Activated CD8-positive, alpha-beta T cell treated with anti-CD3 and anti-CD28 coated beads, Interleukin-2, amount 10 ng/mL, durations not matched to agents 7 days and 5 days (primary cell): ENCODE measurements at places on chromosomes 11 and 22. TPM values are rescaled to one million over a fixed set of nuclear protein-coding genes. Genes with fewer than 3 reads are reported as not detected.

DNA sequence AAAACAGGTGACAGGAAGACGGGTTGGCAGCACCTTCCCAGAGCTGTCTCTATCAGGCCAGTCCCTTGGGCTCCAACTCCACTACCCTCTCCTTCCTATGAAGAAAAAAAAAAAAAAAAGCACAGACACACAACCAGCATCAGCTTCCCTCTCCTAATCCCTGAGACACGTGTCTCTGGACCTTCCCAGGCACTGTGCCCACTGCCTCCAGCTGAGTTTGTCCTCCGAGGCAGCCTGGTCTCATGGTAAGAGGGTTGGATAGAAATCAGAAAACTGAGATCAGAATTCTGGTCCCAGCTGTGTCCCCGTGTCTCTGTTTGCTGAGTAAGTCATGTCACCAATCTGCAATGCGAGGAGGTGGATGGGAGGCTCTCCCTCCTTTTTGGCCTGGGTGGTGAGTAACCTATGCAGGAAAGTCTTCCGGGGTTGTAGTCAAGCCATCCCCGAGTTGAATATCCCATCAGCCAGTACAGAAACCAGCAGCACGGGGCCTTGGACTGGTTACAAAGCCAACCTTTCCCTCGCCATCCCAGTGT is 193.7 kb upstream of the TBCEL start:
- no peaks in the 10 kb centered on the region for H3K4me1 ChIP-seq
- no peaks in the 10 kb centered on the region for H3K36me3 ChIP-seq
- DNase-seq: no peak

DNA sequence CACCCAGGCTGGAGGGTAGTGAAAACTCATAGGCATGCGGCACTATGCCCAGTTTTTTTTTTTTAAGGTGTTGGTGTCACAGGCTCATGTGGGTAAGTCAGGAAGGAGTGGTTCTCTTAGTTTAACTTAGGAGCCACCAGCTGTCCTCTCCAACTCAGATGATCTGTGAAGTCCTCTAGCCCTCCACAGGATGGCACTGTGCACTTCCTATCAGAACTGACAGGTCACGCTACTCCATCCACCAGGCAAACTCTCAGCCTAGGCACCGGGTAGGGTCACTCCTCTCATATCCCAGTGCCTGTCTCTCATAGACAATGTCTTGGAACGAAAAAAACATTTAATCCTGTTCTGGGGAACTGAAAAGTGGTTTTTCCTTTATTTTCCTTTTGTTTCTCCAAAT is 16.5 kb downstream of the NAP1L4 start:
- DNase-seq: peak; percentile 70
- H3K36me3 ChIP-seq: peaks cover 76% of the 10 kb centered on the region
- H3K4me3 ChIP-seq: no peak overlapping the region
- H3K27me3 ChIP-seq: no peaks in the 10 kb centered on the region
- H3K4me1 ChIP-seq: peaks cover 36% of the 10 kb centered on the region
- H3K27ac ChIP-seq: peak overlapping the region; percentile 43

RIMBP3C gene
- total RNA-seq: 0.08 TPM

DNA sequence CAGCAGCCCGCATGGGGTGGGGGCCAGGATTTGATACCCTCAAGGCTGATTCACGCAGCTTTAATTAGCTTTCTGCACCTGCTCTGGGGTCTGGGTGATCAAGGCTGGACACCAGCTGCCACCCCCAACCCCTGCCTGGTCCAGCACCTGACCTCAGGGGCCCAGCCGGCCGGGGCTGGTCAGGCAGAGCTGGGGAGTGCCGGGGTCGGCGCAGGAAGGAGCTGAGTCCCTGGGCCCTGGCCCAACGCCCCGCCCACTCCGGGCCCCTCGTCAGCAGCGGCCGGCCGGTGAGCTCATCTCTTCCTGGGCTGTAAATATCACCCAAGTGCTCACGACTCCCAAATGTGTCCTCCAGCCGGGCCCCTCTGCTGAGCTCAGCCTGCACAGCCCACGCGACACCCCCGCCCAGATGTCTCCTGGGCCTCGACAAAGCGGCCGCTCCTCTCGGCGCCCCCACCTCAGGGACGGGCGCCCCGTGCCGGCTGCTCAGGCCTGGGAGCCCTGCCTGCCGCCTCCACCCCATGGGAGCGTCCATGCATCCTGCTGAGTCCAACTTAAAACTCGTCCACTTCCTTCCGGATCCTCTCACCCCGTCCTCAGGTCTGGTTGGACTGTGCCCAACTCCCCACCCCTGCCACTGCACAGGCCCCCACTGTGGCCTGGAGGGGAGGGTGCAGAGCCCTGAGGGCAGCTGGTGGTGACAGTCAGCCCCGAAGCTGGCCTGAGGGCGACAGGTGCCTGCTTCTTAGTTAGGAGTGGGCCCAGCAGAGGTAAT is 29.0 kb downstream of the RTN4R start:
- no peaks in the 10 kb centered on the region for H3K27me3 ChIP-seq
- peak; percentile 38 for DNase-seq
- H3K4me1 ChIP-seq: peaks cover 41% of the 10 kb centered on the region
- H3K36me3 ChIP-seq: no peaks in the 10 kb centered on the region
- peak overlapping the region; percentile 90 for H3K27ac ChIP-seq
- peak overlapping the region; percentile 62 for H3K4me3 ChIP-seq

GRCh38 chr22:45420539-45420938 is 7.0 kb downstream of the RIBC2 start:
- H3K4me3 ChIP-seq: no peak overlapping the region
- no peaks in the 10 kb centered on the region for H3K27me3 ChIP-seq
- peaks cover 5% of the 10 kb centered on the region for H3K4me1 ChIP-seq
- H3K36me3 ChIP-seq: peaks cover 32% of the 10 kb centered on the region
